ENCODE measurements at places on chromosomes 5 and 9.

DNA sequence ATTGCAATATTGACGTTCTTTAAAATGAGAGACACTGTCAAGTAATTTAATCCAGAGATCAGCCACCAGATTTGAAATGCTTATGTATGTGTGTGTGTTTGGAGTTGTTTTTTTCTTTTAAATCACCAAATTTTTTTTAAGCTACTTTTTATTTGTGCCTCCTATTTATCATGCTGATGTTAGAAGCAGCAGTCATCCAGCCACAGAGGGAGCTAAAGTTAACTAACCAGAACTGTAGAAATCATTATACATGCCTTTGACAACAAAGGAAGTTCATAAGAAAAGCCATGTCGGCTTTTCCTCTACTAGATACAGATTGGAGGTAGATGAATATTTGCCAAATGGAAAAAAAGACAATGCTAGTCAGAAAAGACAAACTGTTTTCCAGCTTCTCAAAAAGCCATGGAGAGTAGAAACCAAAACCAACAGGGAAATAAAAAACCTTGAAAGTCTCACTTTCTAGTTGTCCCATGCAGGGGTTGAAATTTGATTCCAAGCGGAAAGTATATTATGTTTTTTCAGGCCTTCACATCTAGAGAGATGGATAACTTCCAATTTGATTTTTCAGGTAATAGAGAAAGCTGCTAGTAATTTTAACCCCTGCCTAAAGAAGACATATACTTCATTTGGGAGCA lies 4.5 kb downstream of the PURA start:
- no peak for DNase-seq

GRCh38 chr9:84705128-84705527 lies 35.6 kb downstream of the NTRK2 start:
- no peak for DNase-seq

GRCh38 chr5:115626445-115626823 lies 598 bp upstream of the TMED7 start:
- DNase-seq, result no peak

DNA sequence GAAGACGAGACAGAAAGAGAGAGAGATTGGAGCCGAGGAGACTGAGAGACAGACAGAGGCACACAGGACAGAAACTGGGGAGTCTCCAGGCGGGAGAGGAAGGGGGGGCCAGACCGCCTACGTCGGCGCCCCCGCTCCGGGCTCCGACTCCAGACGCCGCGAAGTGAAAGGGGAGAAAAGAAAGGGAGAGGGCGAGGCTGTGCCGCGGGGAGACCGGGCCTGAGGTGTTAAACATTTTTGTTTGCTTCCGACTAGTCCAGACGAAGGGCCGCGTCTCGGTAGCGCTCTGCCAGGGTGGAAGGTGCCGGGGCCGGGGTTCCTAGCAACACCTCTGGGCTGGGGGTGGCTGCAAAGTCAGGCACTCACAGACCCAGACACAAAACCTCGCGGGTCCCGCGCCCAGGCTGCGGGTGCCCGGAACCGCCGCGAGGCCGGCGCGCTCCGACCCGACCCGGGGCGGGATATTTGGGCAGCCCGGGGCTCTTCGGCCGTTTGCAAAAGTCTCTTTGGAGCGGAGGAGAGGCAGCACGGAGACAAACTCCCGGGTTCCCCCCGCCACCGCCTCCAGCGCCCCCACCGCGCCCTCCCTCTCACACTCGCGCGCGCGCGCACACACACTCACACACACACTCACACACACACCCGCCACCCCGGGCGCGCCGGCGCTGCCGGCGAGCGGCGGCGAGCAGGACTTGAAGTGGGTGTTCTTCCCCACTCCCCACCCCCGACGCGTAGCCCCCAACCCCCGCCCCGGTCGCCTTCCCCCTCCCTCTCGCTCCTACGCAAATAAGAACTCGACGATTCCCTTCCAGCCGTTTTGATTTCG lies 626 bp upstream of the FST start:
- DNase-seq, result peak; percentile 25

DNA sequence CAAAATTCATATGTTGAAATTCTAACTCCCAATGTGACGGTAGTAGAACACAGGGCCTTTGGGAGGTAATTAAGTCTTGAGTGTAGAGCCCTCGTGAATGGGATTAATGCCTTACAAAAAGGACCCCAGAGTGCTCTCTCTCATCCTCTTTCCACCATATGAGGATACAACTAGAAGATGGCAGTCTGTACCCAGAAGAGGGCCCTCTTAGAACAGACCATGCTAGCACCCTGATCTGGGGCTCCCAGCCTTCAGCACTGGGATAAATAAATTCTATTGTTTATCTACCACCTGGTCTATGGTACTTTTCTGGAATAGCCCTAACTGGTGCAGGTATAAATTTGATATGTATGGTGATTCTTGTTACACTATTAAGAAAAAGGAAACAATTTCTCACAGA lies 332.3 kb downstream of the BRINP1 start:
- DNase-seq, result no peak
